ENCODE measurements at places on chromosomes 4 and X. TPM values are rescaled to one million over a fixed set of nuclear protein-coding genes. Genes with fewer than 3 reads are reported as not detected.

- H3K36me3 ChIP-seq = no peaks in the 10 kb centered on the region
- H3K27me3 ChIP-seq = peaks cover 2% of the 10 kb centered on the region
- no peak overlapping the region for H3K4me3 ChIP-seq
- no peak overlapping the region for H3K27ac ChIP-seq
- no peak for DNase-seq
These were observed 836.6 kb upstream of the PRKX start for GRCh38 chrX:4550018-4550417.

Gene MECP2
- total RNA-seq = 82.8 TPM

GRCh38 chr4:86594559-86595425 lies 677 bp downstream of the PTPN13 start:
- peak; percentile 41 for DNase-seq
- peak overlapping the region; percentile 78 for H3K4me3 ChIP-seq
- H3K4me1 ChIP-seq = peaks cover 13% of the 10 kb centered on the region
- peaks cover 56% of the 10 kb centered on the region for H3K27me3 ChIP-seq
- H3K36me3 ChIP-seq = no peaks in the 10 kb centered on the region

Gene RBMX
- 260 TPM for total RNA-seq

DNA sequence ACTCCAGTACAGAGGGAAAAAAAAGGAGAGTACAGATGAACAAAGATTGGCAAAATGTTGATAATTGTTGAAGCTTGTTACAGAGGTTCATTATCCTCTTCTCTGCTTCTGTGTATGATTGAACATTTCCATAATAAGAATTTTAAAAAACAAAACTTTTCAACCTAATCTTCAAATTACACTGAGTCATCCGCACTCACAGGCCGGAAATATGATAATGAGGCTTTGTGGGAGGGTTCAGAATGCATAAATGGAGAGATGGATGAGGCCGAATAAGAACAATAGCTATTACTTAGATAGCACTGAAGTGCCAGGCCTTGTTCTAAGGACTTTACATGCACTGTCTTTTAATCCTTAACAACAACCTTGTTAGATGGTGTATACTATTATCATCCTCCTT lies 4.6 kb upstream of the ERCC6L start:
- no peak for DNase-seq
- H3K4me1 ChIP-seq = peaks cover 3% of the 10 kb centered on the region
- no peak overlapping the region for H3K4me3 ChIP-seq
- no peaks in the 10 kb centered on the region for H3K36me3 ChIP-seq

GRCh38 chrX:103376118-103376978 lies at the start of gene BEX3:
Gene BEX3 (plus strand): TSS chrX:103376538. CDS start chrX:103377522, 984 bp downstream.
- peaks cover 6% of the 10 kb centered on the region for H3K4me1 ChIP-seq
- H3K27ac ChIP-seq = peak within 1 kb of the TSS; percentile 56
- DNase-seq = peak; percentile 48
- peak within 1 kb of the TSS; percentile 73 for H3K4me3 ChIP-seq

GRCh38 chrX:94633237-94633636 lies 959.2 kb downstream of the FAM133A start:
- no peak overlapping the region for H3K4me3 ChIP-seq
- no peak overlapping the region for H3K27ac ChIP-seq
- no peak for DNase-seq
- no peaks in the 10 kb centered on the region for H3K4me1 ChIP-seq

DNA sequence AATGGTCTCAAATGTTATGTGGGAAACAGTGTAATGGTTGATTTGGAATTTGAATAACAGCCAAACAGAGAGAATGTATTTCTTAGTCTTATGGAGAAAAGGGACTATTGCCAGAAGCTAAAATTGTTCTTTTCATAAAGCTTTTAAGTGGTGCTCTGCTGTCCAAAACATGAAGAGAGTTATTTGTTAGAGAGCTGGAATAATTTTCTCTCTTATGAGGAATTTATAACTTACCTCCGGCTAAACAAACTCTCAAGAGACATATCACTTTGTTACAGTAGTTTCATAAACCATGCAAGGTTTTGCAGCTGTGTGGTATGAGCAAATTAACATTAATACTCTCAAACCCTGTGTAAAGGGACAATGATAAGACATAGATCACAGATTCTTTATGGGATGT lies 28.6 kb downstream of the SULT1B1 start:
- no peaks in the 10 kb centered on the region for H3K27me3 ChIP-seq
- no peaks in the 10 kb centered on the region for H3K4me1 ChIP-seq
- no peak for DNase-seq
- no peak overlapping the region for H3K4me3 ChIP-seq
- no peaks in the 10 kb centered on the region for H3K36me3 ChIP-seq
- H3K27ac ChIP-seq = no peak overlapping the region

- no peak overlapping the region for H3K27ac ChIP-seq
- H3K4me3 ChIP-seq = no peak overlapping the region
- no peak for DNase-seq
- H3K36me3 ChIP-seq = no peaks in the 10 kb centered on the region
- no peaks in the 10 kb centered on the region for H3K27me3 ChIP-seq
These were observed 21.7 kb downstream of the PJA1 start for GRCh38 chrX:69143530-69143929.

GRCh38 chr4:140236654-140237169 lies 82.7 kb upstream of the MAML3 start:
- no peak overlapping the region for H3K4me3 ChIP-seq
- no peaks in the 10 kb centered on the region for H3K36me3 ChIP-seq
- no peak for DNase-seq
- no peak overlapping the region for H3K27ac ChIP-seq
- H3K4me1 ChIP-seq = peaks cover 23% of the 10 kb centered on the region

GRCh38 chr4:145614233-145614610 lies 5.0 kb upstream of the MMAA start:
- no peak overlapping the region for H3K4me3 ChIP-seq
- no peak overlapping the region for H3K27ac ChIP-seq
- H3K27me3 ChIP-seq = peaks cover 2% of the 10 kb centered on the region
- H3K36me3 ChIP-seq = no peaks in the 10 kb centered on the region
- DNase-seq = no peak

GRCh38 chrX:134746410-134746785 lies 88.1 kb upstream of the PLAC1 start:
- no peaks in the 10 kb centered on the region for H3K36me3 ChIP-seq
- DNase-seq = no peak
- peaks cover 3% of the 10 kb centered on the region for H3K27me3 ChIP-seq
- no peak overlapping the region for H3K27ac ChIP-seq

DNA sequence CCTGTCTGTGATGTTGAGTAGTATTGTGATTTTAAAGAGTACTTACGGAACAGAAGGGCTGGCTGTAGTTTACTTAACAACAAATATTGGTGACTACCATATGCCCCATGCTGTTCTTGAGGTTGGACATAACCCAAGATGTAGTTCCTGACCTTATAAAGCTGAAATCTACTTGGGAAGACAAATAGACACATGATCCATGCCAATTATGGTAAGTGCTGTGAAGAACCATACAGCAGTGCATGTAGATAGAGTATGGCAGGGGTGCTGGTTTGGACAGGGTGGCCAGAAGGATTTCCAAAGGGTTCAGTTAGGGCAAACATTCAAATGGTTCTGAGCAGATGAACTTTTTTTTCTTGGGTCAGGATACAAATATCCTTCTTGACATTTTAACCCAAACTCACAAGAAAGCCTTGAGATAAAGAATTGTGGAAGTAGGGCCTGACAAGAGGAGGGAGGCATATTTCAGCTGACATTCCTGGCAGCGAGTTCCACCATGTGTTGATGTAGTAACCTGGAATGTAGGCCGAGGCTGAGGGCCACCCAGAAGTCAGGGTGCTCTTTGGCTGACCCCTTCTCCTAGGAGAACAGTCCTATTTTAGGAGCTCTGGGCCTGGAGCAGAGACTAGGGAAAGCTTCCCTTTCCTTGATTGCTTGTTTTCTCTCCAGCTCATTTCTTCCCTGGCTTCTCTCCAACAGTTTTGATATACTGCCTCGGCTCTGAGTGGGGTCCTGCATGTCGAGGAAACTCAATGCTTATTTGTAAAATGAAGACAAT lies 74.2 kb downstream of the FREM3 start:
- no peak for DNase-seq
- H3K4me1 ChIP-seq = no peaks in the 10 kb centered on the region
- H3K4me3 ChIP-seq = no peak overlapping the region
- no peaks in the 10 kb centered on the region for H3K36me3 ChIP-seq

DNA sequence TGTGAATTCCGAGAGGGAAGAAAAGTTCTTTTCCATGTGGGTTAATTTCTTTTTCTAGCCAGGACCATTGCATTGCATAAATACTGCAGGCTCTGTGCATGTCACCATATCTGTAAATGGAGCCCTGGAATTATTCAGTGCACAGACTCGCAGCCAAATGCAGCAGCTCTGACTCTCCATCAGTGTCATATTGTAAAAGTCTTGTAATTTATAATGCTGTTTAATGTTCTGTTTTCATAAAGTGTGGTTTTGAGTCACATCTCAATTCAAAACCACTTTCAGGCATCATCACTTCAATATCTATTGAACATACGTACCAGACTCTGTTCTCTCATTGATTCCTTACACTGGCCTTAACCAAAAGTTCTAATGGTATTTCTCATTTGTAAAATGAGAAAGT lies 193.9 kb upstream of the RPL34 start:
- H3K36me3 ChIP-seq = peaks cover 9% of the 10 kb centered on the region
- no peaks in the 10 kb centered on the region for H3K27me3 ChIP-seq
- no peak overlapping the region for H3K27ac ChIP-seq
- H3K4me1 ChIP-seq = peaks cover 17% of the 10 kb centered on the region
- H3K4me3 ChIP-seq = no peak overlapping the region

GRCh38 chr4:123806056-123806455 lies 409.5 kb downstream of the SPRY1 start:
- no peaks in the 10 kb centered on the region for H3K4me1 ChIP-seq
- H3K27me3 ChIP-seq = peaks cover 13% of the 10 kb centered on the region
- no peak for DNase-seq

DNA sequence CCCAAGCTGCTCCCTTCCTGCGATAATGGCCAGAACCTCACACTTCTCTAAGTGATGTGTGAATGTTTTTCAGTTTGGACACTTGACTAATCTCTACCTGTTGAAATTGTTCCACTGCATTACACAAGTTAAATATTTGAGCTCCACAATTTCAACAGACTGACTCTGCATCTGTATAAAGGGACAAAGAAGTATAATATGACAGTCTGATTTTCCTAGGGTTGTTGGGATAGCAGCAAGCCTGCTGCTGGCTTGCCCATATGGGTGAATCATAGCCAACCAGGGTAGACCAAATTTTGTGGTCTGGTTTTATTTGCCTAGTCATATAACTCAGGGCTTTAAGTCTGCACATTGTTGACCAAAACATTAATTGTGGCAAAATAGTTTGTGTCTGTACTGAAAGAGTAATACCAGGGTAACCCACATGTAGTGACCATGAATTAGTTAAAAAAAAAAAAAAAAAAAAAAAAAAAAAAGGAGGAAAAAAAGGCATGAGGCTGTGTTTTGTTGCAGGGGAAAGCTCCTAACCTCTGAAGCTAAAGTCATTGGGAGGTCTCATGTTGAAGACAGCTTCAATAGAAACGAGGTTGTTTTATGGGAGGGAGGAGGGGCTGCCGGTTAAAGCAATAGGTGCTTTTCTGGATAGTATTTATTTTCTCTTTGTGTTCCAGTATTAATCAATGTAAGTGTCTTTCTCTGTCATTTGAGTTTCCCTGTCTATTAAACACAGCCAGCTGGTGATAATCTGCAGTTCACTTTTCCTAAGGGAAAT lies 534.2 kb downstream of the RAB28 start:
- no peaks in the 10 kb centered on the region for H3K4me1 ChIP-seq
- no peak overlapping the region for H3K4me3 ChIP-seq
- H3K27ac ChIP-seq = no peak overlapping the region
- no peak for DNase-seq

Gene MTTP
- total RNA-seq = 0.43 TPM

GRCh38 chrX:113548308-113549015 lies 707.8 kb upstream of the AMOT start:
- H3K36me3 ChIP-seq = no peaks in the 10 kb centered on the region
- no peaks in the 10 kb centered on the region for H3K4me1 ChIP-seq
- no peaks in the 10 kb centered on the region for H3K27me3 ChIP-seq
- H3K4me3 ChIP-seq = no peak overlapping the region
- H3K27ac ChIP-seq = no peak overlapping the region
- no peak for DNase-seq

DNA sequence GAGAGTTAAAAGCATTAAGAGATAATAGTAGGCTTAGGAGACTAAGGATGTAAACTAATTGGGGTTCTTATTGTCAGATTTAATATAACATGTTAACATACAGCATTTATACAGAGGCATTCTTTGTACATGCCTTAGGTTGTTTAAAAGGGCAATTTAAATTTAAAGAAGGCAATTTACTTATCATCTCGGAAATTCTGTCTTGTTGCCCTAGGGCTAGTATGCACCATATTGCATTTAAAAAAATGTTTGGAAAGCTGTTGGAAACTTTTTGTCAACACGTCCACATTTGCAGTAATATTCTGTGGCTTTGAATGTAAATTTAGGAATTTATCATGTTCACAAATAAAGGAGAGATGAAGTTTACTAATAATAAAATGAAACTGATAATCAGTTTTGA lies 25.5 kb downstream of the GALNT7 start:
- peaks cover 2% of the 10 kb centered on the region for H3K36me3 ChIP-seq
- no peak for DNase-seq
- H3K4me1 ChIP-seq = peaks cover 7% of the 10 kb centered on the region
- H3K27me3 ChIP-seq = no peaks in the 10 kb centered on the region
- H3K27ac ChIP-seq = no peak overlapping the region

GRCh38 chrX:21926116-21926515 lies 14.4 kb upstream of the SMS start:
- no peak overlapping the region for H3K4me3 ChIP-seq
- no peak overlapping the region for H3K27ac ChIP-seq
- H3K4me1 ChIP-seq = peaks cover 14% of the 10 kb centered on the region

DNA sequence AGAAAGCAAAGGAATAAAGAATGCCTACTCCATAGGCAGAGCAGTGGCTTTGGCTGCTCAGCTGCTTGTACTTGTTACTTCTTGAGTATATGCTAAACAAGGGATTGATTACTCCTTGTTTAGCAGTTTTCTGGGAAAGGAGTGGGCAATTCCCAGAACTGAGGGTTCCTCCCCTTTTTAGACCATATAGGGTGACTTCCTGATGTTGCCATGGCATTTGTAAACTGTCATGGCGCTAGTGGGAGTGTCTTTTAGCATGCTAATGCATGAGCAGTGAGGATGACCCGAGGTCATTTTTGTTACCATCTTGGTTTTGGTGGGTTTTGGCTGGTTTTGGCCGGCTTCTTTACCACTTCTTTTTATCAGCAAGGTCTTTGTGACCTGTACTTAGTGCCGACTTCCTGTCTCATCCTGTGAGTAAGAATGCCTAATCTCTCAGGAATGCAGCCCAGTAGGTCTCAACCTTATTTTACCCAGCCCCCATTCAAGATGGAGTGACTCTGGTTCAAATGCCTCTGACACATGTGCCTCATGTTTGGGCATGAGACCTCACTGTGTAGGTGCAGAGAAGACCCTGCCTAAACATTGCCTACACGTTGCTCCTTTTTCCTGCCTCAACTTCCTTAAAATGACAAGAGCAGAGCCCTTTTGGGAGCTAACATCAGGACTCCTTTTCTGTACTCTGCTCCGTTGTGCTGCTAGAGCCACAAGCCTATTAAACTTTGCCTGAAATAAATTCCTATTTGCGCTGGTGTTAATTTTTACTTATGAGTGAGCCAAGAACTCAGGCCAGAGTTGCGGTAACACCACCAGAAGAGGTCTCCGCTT lies 21.0 kb upstream of the UBA6 start:
- H3K27ac ChIP-seq = no peak overlapping the region
- H3K4me3 ChIP-seq = no peak overlapping the region
- peaks cover 24% of the 10 kb centered on the region for H3K36me3 ChIP-seq
- H3K27me3 ChIP-seq = no peaks in the 10 kb centered on the region
- no peak for DNase-seq

Gene FAM193A
- total RNA-seq = 37.7 TPM

All from activated naive CD8-positive, alpha-beta T cell treated with anti-CD3 and anti-CD28 coated beads, Interleukin-2, amount 10 ng/mL, durations not matched to agents 7 days and 5 days (primary cell).